ENCODE measurements at places on chromosomes 1 and 21.

- DNase-seq, result no peak
These were observed 59.9 kb upstream of the CNN3 start for GRCh38 chr1:94986783-94987182.

- no peak for DNase-seq
These were observed 141.2 kb downstream of the PGBD5 start for GRCh38 chr1:230284891-230285290.

- no peak for DNase-seq
These were observed 135.9 kb downstream of the FGGY start for GRCh38 chr1:59432531-59433439.

DNA sequence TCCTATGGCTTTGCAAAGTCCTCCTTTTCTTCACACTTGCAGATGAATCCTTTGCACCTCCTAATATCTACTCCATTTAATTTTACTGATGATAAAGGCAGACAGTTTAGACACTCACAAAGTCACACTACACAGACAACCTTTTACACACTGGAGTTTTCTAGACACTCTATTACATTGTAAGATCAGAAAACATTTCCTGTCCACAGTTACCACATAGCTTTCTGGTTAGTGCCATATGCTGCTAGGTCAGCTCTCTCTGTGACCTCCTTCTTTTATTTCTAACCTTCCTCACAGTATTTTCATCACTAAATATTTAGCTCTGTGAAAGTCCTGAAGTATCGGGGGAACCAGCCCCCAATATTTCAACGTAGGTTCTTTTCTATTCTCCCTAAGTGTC, 5.1 kb downstream of the SH2D1B start:
- DNase-seq, result no peak

DNA sequence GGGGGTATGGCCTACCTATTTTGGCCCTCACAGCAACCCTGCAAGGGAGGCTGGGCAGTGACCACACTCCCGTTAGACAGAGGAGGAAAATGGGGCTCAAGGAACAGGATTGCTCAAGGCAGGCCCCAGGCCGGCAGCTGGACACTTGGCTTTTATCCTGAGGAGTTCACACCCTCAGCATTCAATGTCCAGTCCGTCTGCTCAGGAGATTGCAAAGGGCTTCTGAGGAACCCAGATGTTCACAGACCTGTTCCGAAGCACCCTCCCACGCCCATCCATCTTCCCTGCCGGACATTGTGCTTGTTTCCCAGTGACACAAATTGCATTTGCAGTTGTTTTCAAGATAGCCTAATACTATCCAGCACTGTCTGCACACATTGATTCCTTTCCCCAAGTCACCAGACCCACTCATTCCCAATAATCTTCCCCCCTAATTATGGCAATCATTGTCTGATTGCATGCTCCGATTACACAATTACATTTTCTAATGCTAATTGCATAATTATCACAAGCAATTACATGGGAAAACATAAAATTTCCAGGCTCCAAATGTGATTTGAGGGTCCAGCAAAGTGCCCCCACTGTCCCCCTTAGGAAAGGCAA, 4.3 kb upstream of the UBL4B start:
- DNase-seq, result no peak

DNA sequence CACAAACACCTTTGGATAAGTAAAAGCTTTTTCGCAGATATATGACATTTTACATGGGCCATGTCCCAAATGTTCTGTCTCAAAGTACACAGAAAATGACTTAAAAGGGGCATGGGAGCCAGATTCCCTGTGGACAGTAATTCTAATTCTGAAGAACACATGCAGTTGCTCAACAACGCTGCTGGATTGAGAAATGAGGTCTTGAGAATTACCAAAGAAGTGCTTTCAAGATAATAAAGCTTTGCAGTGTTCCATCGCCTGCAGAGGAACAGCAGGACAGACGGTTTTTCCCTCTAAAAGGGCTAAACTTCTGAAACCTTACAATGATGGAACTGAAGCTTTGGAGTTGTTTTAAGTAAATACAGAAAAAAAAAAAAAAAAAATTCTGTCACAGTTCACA, 55.3 kb upstream of the HSPA13 start:
- DNase-seq, result no peak

DNA sequence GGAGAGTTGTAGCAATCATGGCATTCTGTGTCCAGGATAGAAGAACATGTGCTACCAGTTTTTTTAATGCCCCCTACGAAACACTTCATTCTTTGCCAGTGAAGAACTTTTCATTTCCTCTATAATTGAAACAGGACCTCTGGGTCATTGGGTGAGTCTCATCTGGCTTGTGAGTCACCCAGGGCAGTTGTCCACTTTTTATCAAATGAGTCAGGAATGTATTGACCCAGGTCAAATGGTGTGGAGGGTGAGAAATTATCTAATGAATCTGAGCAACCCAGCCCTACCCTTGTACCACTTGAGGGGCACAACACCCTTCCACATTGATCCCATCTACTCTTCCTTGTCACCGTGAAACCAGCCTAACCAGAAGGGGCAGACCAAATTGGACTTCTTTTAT, 417.3 kb upstream of the PROX1 start:
- no peak for DNase-seq

GRCh38 chr21:45846373-45847160, 135.0 kb upstream of the COL6A1 start:
- DNase-seq, result no peak

DNA sequence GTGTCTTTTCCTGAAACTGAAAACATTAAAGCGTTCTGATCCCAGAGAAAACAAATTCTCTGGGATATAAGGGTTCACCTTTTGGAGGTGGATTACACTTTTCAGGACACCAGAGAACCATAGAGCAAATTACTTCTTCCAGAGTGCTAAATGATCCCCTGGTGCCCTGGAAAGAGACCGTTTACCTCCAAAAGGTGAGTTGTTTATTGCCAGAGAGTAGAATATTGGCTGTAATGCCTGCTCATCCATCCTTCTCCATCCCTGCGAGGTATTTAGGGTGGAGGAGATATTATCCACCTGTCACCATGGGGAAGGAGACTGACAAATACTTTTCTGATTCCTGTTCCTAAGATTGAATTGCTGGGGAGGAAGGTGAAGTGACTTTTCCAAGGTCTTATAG, 30.4 kb downstream of the PBX1 start:
- no peak for DNase-seq

DNA sequence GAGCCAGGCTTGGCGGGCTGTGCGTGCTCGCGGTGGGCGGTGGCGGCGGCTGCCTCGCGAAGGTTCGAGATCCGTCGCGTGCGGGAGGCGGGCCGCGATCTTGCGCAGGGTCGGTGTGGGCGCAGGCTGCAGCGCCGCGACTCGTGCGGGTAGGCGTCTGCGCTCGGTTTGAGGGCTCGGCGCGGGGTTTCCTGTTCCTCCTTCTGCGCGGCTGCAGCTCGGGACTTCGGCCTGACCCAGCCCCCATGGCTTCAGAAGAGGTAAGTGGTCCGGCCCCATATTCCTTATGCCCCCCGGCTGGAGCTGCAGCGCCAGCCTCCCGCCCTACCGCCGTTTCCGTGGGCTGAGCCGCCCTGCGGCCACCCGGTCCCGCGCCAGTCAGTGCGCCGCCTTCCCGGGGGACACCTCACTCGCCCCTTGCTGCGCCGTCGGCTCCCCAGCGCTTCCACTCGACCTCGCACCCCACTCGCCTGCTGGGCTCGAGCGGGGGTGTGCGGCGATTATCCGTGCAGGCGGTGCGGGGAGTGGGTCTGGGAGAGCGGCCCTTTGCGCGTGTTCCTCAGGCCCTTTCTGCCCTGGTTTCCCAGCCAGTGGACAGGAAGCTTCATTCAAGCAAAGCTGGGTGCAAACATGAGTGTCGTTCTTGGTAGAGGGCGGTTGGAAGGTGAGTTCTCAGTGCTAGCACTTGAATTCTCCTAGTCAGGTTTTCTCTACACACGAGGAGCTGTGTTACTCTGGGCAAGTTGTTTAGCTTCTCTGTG, at the start of gene CACYBP:
CACYBP (plus strand) TSS at position 12 of the 761 bp plus-strand sequence; CDS start at position 246, 234 bp downstream.
- DNase-seq, result peak; percentile 16
